ENCODE measurements at places on chromosomes 4 and X.

DNA sequence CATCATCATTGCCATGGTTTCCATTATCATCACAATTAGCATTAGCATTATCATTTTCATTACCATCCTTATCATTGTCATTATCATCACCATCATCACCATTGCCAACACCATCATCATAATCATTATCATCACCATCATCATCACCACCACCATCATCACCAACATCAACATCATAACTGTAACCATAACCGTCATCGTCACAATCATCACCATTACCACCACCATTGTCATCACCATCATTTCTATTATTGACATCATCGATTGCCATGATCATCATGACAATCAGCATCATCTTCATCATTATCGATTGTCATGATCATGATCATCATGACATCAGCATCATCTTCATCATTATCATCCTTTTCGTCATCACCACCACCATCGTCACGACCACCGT, 88.9 kb upstream of the MSX1 start:
- DNase-seq, result no peak

DNA sequence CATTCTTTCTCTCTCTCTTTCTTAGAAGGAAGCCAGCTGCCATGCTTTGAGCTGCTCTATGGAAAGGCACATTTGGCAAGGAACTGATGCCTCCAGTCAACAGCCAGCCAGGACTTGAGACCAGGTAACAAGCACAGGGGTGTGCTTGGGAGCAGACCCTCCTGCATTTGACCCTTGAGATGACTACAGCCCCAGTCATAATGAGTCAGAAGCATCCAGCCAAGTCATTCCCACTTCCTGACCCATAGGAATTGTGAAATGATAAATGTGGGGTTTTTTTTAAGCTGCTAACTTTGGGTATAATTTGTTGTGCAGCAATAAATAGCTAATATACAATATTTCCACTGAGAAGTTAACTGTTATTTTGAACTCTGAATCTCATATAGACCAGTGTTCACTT, 446.9 kb downstream of the GRXCR1 start:
- DNase-seq, result peak; percentile 86

- DNase-seq, result no peak
Measured at GRCh38 chr4:52374877-52375276, 284.2 kb downstream of the USP46 start.

DNA sequence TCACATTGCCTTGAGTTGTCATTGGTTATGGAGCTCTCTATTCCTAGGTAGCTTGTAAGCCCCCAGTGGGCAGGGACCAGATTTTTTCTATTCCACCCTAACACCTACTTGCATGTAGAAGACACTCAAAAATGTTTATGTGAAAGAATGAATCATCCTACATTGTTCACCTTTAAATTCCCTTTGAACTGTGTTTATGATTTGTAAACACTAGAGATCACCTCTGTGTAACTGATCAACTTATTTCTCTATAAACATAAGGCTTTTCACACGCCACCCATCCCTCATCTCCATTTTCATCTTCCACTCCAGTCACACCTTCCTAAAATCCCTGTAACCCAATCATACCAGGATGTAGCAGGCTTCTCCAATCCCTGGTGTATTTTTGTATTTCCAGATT, 142.6 kb upstream of the LEF1 start:
- no peak for DNase-seq

DNA sequence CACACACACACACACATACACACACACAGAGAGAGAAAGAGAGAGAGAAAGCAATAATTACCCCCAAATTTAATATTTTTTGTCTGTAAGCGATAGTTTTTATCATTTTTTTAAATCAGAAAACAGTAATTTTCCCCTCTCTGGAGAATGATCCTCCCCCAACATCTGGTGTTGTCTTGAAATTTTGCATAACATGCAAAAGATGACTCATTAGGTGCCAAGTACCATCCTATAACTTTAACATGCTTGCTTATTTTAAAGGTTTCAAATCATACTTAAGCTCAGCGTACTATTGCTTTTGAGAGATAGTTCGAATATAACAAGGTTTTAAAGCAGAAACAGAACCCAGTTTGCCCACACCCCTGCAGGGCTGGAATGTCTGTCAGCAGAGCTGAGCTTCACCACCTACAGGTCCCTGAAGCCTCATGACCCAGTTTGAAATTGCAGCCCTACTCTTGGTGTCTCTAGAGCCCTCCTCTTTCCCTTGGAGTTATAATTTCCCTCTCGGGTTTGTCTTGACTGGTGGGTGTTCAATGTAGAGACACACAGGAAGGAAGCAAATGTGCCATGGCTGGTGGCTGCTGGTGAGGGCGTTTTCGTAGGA, 175.0 kb upstream of the HS3ST1 start:
- no peak for DNase-seq

DNA sequence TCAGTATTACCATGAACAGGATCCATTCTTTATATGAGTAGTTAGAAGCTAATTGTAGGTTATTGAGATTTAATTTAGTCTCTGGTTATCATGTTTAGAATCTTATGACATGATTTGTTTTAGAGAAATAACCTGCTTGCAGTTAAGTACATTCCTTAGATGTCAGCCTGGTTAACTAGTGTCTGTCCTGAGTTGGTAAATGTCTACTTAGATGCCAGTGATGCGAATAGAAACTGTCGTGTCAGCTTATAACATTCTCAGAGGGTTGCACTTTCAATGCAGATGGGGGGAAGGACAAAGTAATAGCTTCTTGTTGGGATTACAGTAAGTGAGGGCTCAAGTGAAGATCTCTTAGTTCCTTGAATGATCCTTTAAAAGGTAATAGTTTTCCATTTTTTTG, 227.8 kb upstream of the SPRY1 start:
- DNase-seq, result no peak

DNA sequence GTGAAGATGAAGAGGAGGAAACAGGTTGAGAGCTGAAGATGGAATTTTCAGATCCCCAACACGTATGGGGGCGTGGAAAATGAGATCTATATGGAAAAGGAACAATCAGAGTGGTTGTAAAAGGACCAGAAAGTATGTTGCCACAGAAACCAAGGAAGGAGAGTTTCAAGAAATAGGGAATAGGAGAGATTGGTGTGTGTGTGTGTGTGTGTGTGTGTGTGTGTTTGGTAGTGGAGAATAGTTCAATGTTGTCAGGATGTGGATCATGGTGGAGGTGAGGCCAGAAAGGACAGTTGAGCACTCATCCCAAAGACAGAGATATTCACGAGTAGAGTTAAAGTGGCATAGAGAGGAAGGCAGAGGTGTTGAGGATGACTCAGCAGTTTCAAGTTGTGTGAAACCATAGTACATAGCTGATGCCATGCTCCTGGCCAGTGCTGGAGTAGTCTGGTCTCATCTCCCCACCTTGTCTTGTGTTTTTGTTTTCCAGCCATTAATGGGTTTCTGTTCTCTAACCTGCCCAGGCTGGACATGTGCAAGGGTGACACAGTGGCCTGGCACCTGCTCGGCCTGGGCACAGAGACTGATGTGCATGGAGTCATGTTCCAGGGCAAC, 36.1 kb downstream of the HEPH start:
- DNase-seq, result no peak

- no peak for DNase-seq
Measured at GRCh38 chr4:47721892-47722575, 115.8 kb downstream of the CORIN start.

DNA sequence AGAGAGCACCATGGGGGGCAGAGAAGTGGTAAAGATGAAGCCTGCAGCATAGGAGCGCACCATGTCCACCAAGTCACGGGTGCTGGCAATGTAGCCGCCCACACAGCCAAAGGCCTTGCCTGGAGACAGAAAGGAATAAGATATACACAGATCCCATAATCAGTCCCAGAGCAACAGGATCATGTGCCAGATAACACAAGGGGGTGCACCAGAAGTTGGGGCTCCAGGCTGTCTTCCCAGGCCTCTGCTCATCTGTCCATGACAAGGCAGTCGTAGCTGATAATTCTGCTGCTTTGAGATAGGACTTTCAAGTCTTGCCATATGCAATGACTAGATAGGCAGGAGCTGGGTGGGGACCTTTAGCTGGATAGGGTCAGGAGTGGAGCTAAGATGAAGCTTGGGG, 14.7 kb downstream of the APEX2 start:
- no peak for DNase-seq

- DNase-seq, result no peak
Measured at GRCh38 chr4:121614101-121614500, 82.7 kb downstream of the ANXA5 start.

- DNase-seq, result no peak
Measured at GRCh38 chr4:65635051-65635821, 35.1 kb downstream of the EPHA5 start.

- peak; percentile 35 for DNase-seq
Measured at GRCh38 chr4:139734875-139735380, 69.3 kb downstream of the MGST2 start.
